ENCODE measurements at places on chromosomes 1 and 21.

- no peak for DNase-seq
Measured at GRCh38 chr1:221822591-221822990, 80.7 kb upstream of the DUSP10 start.

DNA sequence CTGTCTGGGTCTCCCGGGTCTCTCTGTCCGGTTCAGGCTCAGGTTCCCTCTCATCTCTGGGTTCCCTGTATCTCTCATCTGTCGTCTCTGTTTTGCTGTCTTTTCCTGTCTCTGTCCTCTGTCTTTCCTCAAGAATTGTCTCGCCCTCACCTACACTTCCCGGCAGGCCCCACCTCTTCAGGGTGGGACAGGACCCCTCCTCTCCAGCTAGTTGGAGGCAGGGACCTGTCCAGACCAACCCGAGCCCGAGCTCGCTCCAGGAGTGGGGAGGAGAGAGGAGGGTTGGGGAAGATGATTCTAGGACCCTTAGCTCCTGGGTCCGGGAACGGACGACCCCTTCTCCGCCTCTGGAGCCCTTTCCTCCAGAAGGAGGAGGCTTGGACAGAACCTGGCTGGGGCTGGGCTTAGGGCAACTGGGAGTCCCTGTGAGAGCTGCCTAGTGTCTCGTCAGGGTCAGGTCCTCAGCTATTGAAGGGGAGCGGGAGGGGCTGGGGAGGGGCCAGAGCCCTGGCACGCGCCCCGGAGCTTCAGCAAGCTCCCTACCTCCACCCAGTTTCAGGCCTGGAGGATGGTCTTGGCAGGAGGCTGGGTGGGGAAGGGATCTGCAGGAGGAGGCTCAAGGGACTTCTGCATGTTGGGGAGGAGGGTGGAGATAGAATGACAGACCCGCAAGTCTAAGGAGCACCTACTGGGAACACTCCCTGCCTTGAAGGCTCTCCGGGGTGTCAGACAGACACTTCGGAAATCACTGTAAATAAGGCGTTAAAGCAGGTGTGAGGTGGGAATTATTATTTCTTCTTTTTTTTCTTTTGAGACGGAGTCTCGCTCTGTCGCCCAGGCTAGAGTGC is 26.3 kb upstream of the EPB41 start:
- peak; percentile 16 for DNase-seq

- DNase-seq: no peak
Measured at GRCh38 chr1:161175771-161176453, 1.4 kb downstream of the B4GALT3 start.

GRCh38 chr1:17922833-17923232 is 167.7 kb downstream of the ACTL8 start:
- DNase-seq: no peak

- DNase-seq: no peak
Measured at GRCh38 chr1:53728702-53729455, 10.1 kb downstream of the GLIS1 start.

GRCh38 chr1:167510244-167510643 is 8.1 kb downstream of the CD247 start:
- DNase-seq: no peak

DNA sequence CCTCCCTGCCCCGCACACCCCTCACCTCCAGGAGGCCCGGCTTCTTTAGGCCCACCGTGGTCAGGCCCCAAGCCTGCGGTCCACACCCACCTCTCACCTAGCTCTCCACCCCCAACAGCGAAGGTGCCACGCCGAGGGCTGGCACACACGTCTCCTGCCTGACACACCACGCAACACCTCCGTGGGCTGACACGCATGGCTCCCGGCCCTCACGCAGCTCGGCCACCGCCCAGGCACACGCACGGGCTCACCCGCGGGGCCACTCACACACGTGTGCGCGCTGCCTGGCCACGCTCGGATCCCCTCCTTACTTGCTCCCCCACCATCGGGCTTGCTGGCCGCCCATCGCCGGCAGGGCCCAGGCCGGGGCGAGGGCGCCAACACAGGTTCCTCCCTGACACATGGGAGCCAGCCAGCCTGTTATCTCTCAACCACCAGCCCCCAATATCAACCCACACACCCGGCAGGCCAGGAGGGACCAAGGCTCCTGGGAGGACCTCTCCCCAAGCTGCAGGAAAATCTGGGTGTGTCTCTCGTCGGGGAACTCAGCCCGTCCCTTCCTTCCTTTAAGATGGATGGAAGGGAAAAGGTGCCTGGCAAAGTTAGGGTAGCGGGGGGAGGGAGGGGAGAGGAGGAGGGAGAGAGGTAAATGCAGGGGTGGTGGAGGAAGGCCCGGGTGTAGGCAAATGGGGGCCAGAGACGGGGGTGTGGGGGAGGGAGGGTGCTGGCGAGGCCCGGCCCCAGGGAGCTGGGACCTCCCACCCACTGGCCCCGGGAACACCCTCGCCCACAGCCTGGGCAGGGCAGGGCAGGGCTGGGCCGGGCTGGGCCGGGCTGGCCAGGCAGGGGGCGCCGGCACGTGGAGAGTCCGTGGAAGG is 546 bp downstream of the ELOVL1 start:
- peak; percentile 33 for DNase-seq

DNA sequence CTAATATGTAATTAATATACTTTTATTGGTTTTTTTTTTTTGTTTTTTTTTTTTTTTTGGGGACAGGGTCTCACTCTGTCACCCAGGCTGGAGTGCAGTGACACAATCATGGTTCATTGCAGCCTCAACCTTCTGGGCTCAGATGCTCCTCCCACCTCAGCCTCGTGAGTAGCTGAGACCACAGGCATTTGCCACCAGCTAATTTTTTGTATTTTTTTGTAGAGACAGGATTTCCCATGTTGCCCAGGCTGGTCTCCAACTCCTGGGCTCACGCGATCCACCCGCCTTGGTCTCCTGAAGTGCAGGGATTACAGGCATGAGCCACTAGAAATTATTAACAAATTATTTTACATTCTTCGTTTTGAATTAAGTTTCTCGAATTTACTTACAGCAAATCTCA is 16.8 kb upstream of the POGZ start:
- DNase-seq: no peak

GRCh38 chr1:1540090-1540817 is at the start of gene TMEM240:
Gene TMEM240 (minus strand): TSS chr1:1540624. CDS start chr1:1540346, 278 bp downstream.
- peak; percentile 71 for DNase-seq

- DNase-seq: no peak
Measured at GRCh38 chr1:91123773-91124172, 101.9 kb upstream of the ZNF644 start.

DNA sequence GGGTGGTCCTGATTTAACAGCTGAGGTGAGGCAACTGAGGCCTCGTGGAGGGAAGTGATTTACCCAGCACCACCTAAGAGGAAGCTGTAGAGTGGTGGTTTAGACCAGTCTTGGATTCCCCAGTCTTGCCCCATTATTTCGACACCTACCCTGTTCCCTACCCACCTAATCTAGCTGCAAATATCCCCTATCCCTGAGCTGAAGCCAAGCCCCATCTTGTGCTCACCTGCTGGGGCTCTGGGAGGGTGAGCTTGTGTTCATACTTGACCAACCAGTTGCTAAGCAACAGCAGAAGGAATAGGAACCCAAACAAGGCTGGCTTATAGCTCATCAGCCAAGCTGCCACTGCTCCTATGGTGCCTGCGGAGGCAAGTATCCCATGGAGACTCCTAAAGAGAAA is 2.0 kb downstream of the TEX46 start:
- DNase-seq: no peak

DNA sequence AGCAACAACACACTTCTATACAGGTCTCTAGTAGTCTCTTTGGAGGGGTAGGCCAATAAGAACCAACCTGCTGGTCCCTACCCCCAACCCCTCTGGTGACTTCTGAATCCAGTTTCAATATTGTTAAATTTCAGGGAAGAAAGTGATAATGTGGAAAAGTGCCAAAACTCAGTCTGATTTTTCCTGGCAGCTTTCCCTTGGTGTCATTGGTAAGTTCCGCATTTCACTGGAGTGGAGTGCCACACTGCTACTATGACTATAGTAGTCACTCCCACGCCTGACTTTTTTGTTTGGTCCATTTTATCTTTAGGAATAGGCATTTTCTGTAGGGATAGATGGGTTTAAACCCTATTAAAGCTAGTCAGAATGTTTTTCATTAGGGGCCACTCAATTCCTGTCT is 5.7 kb upstream of the ARID1A start:
- peak; percentile 87 for DNase-seq

- no peak for DNase-seq
Measured at GRCh38 chr1:203506858-203507626, 13.1 kb downstream of the OPTC start.

DNA sequence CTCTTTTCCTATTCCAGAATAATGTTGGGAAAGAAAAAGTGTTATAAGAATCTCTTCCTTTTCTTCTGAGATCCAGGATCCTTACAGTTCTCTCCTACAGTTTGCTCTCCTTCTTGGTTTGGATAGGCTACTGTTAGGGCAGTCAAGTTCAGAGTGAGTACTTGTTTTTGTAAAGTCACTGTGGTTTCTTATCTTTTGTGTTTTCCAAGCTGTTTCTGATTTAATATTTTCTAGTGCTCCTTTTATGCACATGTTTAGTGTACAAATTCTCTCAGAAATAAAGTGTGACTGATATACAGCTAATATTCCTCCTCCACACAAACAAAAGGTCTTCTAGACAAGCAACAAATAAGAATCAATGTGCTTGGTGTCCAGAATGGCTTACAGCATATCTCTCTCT is 107.7 kb downstream of the BACH1 start:
- no peak for DNase-seq

- DNase-seq: no peak
Measured at GRCh38 chr1:116962987-116963639, 38.4 kb upstream of the CD101 start.

GRCh38 chr1:165954940-165955339 is 127.5 kb downstream of the UCK2 start:
- DNase-seq: no peak

- no peak for DNase-seq
Measured at GRCh38 chr1:83627045-83627444, 371.9 kb downstream of the TTLL7 start.

DNA sequence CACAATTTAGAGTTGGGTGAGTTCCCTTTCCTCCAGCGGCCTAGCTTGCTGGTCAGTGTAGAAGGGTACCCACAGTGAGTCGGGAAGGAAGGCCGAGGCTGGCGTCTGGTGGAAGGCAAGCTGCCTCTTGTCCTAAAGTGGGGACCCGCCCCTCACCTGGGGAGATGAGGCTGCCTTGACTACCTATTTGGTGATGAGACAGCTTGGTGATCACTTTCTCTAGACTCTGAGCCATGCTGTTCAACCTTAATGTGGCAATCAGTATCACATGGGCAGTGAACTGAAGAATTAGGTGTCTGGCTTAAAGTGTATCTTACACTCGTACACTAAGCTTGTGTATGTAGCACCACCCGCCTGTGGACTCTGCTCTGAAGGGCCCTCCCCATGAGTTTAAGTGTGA is 100.7 kb downstream of the COLGALT2 start:
- no peak for DNase-seq

DNA sequence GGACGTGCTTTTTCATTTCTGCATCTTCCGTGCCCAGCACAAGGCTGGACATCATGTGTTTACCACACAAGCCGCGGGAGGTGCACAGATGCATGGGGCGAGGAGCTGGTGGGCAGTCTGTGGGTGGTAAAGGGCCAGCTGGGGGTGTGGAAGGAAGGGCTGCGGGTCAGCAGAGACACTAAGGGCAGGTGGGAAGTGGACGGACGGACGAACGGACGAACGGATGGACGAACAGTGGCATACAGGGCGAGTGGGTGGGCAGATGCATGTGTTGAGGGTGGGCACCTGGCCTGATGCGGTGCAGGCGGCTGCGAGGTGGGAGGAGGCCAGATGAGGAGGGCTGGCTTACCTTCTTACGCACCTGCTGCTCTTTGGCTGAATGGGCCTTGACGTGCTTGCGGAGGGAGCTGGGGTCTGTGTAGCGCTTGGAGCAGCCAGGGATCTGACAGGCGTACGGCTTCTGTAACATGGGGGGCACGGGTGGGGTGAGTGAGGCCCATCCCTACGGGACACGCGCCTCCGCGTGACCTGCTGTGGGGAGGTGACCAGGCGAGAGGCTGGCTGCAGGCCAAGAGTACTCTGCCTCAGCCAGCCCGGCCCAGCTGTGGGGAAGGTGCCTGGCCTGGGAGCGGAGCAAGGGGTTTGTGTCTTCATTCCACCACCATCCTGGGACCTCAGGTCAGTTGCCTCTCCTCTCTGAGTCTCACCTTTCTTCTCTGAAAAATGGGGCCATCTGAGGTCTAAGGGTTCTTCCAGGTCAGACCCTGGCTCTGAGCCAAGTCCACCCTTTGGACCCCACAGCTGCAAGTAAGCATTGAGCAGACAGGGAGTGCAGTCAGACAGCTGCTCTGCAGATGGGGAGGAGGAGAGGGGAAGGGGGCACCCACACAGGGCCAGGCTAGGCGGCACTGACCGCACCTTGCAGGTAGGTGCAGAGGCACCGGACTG is 65.5 kb downstream of the DMRTB1 start:
- DNase-seq: no peak

DNA sequence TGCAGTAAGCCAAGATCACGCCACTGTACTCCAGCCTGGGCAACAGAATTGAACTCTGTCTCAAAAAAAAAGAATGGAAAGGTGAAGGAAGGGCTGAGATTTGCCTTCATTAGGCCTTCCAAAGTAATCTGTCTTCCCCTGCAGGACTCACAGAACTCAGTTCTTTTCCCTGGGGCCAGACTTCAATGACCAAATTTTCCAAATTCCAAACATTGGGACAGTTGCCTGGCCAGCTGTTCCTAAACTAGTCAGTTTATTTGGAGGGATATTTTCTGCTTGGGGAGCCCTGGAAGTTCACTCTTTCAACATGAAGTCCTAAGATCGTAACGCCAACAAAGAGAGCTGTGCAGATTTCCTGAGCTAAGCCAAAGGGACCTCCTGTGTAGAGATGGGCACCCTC is 5.4 kb upstream of the DEDD start:
- no peak for DNase-seq

GRCh38 chr1:19035377-19036040 is 79.0 kb upstream of the IFFO2 start:
- DNase-seq: no peak

- DNase-seq: no peak
Measured at GRCh38 chr1:4710592-4711415, 56.4 kb downstream of the AJAP1 start.

GRCh38 chr1:52601519-52601918 is 652 bp upstream of the GPX7 start:
- no peak for DNase-seq

DNA sequence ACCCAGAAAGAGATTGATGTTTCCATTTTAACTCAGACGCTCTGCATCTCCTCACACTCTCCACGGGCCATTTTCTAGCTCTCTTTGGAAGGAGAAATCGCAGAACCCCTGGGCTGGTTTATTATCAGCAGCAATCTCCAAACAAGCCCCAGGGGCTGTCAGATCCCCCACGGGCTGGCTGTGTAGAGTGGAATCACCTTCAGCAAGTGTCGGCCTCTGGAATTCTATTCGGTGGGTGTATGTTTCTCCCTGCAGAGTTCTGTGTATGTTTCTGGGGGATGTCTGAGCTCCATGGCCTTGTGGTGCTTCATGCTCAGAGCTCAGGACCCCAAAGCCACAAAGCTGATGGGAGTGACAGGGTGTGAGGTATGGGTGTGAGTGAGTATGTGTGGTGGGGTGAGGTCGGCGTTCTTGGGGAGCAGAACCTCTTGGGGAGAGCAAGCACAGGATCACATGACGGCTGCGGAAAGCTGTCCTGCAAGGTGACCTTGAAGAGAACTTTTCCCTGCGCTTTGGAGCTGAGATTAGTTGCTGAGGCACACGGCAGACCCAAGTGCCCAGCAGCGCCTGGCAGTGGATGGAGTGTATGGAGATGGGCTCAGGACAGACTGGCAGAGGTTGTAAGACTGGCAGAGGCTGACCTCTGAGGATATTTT is 489 bp downstream of the ACOT11 start:
- DNase-seq: no peak

- no peak for DNase-seq
Measured at GRCh38 chr21:45448810-45449657, 44.1 kb downstream of the COL18A1 start.

Measured in lung microvascular endothelial cell (primary cell).